Activated CD8-positive, alpha-beta memory T cell treated with anti-CD3 and anti-CD28 coated beads, Interleukin-2, amount 50 U/mL, for 4 hours (primary cell): ENCODE measurements at places on chromosomes 7 and 10.

GRCh38 chr10:5965266-5965665 is 12.1 kb downstream of the IL15RA start:
- DNase-seq: no peak

- no peak for DNase-seq
Observed at GRCh38 chr10:99945263-99945662, 64.5 kb downstream of the DNMBP start.

DNA sequence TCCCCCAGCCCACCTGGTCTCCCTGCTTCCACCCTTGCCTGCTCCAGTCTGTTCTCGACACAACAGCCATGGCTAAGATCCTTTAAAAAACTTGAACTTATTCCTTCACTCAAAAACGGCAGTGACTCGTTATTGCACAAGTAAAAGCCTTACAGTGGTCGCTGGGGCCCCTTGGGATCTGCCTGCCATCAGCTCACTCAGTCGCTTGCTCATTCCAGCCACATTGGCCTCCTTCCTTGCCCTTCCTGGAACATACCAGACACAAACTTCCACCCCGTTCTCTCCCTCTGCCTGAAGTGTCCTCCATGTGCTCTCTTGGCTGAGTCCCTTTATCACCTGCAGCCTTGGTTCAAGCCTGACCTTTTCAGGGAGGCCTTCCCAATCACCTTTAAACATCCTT is 4.7 kb downstream of the CCNY start:
- no peak for DNase-seq

DNA sequence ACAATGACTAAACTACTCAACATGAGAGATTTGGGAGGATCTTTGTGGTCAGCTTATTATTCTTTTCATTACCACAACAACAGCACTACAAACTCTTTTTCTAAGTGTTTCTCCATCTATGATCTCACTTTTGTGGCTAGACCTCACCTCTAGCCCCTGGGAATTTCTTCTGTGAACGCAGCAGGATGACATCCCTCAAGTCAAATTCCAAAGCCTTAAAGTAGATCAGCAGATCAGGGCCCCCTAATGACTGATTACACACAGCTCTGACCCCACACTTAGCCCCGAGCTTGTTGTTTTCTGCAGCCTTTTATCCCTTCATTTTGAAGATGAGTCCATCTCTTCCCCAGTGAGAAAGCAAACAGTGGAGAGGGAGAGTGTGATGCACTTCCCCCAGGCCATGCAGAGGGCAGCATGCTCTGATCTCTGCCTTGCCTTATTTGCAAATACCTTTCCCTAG is 27.3 kb downstream of the TFAM start:
- DNase-seq: no peak

GRCh38 chr7:111439977-111440376 is 122.3 kb downstream of the IMMP2L start:
- no peak for DNase-seq

DNA sequence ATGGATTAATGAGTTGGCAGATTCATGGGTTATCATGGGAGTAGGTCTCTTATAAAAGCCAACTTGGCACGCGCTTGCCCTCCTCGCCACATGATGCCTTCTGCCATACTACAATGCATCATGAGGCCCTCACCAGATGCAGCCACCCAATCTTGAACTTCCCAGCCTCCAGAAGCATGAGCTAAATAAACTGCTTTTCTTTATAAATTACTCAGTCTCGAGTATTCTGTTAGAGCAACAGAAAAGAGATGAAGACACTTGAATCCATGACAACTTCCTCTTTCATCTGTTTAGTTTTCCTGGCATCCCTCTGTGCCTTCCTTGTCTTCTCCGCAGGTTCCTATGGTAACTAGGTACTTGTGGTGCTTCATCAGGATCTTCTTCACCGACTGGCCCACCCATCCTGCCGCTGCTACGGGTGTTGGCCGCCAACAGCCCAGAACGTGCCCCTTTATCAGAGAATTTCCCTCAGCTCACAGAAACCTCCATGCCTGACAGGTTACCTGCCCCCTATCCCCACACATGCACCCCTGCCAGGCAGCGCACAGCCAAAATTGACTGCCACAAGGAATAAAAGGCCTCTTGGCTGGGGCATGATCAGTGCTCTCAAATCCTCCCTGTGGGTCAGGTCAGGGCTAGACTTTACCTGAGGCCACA is 28.0 kb upstream of the PPIF start:
- DNase-seq: no peak

- DNase-seq: no peak
Observed at GRCh38 chr7:135789431-135789830, 40.8 kb upstream of the FAM180A start.

GRCh38 chr7:47277321-47277781 is 304.6 kb downstream of the TNS3 start:
- DNase-seq: no peak

DNA sequence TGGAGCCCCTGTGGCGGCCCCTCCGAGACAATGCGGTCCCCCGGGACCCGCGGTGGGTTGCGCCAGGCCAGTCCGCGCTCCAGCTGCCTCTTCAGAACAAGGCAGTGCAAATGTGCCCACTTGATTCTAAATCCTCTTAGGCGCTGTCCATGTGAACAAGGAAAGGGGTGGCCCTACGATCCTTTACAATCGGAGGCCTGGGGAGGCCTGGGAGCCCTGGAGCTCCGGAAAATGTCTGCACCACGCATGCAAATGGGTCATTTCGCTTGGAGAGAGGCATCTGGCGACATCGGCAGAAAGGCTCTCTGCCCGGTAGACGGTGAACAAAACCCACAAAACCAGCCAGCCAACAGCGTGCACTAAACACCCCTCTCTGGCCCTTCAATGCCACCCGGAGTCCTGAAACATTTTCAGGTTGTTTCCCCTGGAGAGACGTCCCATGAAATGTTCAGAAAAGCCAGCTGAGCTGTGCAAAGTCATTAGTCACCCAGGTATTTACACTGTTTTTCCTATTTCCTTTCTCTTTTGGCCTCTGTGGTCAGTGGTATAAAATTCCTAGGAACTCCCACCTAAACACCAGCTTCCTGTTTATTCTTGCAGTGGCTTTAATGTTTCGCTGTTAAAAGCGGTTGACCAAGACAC is 102.8 kb upstream of the ZNF438 start:
- DNase-seq: no peak

DNA sequence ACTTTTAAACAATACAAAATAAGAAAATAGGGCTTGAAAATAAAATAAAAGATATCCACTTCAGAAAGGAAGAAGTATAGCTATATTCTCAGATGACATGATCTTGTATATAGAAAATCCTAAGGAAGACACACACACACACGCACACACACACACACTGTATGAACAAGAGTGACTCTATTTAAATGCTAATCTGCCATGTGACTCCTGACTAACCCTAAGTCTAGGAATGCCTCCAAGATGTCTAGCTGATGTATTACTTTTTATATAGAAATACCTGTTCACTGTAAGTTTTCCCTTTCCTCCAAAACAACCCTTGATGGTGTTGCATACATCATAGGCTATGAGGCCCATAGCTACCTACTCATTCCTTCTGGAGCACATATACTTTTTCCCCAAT is 173.1 kb upstream of the LRRTM3 start:
- DNase-seq: no peak

DNA sequence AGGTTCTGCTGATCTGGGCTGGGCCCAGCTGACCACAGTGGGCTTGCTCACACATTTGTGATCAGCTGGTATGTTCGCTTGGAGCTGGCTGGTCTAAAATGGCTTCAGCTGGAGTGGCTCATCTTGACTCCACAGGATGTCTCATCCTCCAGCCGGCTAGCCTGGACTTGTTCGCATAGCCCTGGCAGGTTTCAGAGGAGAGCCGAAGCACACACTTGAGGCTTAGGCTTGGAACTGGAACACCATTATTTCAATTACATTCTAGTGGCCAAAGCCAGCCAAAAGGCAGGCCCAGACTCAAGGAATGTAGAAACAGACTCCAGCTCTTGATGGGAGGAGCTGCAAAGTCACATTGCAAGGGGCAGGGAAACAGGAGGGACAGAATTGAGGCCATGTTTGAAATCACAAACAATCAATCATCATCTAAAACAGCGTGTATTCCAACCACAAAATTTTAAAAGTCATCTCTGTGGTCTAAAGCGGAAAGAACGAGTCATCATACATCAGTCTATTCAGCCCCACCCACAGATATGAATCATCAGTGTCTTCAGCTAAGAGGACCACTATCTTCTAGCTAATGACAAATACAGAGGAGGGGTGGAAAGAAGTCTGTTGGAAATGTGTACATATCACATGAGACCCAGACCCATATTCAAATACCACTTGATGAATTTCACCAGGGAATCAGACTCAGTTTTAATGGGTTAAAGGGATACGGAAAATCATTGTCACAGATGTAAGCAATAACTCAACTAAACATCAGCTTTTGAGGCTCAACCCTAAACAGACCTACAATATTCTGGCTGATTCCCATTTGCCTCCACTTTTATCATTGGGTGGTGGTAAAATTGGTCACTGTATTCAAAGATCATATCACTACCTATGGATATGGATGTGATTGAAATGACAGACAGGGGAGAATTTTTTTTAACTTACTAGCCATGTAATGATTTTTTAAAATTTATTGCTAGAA is 139.0 kb upstream of the MKLN1 start:
- DNase-seq: peak; percentile 43

GRCh38 chr7:85413718-85414117 is 226.9 kb upstream of the SEMA3D start:
- no peak for DNase-seq

GRCh38 chr7:157412021-157412443 is 75.2 kb downstream of the DNAJB6 start:
- peak; percentile 35 for DNase-seq

DNA sequence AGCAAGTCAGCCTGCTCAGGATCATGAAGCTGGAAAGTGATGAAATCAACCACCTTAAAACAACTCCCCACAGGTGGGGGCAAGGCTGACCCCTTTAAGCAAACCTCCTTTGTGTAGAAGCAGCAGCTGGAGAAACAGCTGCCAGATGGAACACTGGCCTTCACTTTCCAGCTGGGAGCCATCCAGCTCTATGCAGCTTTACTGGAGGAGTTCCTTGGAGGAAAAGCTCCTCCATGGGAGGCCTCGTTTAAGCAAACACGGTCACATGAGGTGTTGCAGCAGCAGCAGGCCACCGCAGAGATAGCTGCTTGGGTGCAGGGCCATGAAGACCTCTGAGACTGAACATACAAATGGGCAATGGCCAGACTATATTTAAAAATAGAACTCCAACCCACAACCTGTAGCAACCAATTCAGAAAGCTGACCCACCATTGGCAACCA is 13.0 kb upstream of the DLG5 start:
- no peak for DNase-seq

GRCh38 chr7:43619213-43620012 is 36.5 kb downstream of the STK17A start:
- DNase-seq: no peak

- DNase-seq: no peak
Observed at GRCh38 chr7:26008428-26008827, 143.6 kb upstream of the NFE2L3 start.

DNA sequence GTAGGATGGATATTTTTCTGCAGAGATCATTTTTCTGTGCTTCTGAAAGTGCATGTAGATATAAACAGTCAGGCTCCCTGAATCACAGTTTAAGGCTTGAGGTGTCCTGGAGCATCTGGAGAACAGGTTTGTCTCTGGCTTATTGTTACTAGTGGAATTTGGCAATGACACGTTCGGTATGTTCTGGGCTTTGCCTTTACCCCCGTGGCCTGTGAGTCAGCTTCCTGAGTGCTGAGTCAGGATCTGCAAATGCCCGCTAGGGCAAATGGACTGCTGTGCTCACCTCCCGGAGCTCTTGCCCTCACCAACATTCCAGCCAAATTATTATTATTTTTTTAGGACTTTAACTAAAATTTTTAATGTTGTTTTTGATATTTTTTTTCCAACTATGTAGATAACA is 192.5 kb upstream of the PRSS1 start:
- peak; percentile 20 for DNase-seq

- DNase-seq: no peak
Observed at GRCh38 chr7:45969940-45970339, 48.9 kb upstream of the IGFBP3 start.

DNA sequence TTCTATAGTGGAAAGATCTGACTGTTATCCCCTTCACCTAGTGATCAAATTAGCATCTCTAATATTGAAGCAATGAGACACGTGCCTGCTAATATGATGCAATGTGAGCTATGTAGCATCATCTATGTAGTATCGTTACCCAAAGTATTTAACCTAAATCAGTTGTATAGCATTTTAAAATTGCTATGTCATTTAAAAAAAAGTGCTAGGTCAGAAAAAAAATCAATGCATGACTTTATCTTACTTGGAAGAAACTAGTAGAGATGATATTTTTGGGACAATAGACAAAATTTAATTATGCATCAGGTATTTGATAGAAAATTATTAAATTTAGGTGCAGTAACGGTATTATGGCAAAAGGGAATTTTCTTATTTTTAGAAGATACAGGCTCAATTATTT is 157.3 kb downstream of the CCDC71L start:
- DNase-seq: no peak

DNA sequence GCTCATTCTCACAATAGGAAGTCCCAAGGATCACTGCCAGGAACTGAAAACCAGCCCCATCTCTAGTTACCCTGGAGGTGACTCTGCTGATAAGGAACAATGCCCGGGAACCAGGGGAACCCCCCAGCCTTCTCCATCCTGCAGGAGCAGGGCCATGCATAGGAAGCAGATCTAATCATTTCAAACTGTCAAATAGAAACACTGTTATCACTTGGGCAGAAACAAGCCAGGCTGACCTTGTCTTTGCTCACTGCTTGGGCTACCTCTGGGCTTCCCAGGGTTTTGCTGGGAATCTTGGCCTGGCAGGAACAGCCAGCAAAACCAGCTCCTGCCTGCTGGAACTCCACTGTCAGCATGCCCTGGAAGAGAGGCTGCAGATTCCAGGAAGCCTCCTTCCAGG is 114.1 kb downstream of the RNF216 start:
- DNase-seq: no peak
